ENCODE measurements at places on chromosomes 3 and 15.

GRCh38 chr15:29568840-29569532, 253.3 kb downstream of the TJP1 start:
- no peak for DNase-seq

DNA sequence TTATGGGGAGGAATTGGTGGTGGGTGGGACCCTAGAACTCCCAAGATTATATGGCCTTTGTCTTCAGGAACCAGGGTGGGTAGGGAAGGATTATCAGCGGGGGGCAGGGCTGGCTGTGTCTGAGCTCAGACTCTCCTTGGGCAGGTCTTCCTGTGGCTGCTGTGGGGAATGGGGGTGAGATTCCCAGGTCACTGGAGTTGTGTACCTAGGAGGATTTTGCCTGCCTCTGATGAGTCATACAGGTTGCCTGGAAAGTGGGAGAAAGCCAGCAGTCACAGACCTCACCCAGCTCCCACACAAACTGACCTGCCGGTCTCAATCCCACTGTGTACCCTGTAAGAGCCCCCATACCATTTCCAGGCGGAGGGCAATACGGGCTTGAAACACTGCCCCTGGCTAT, 209.9 kb upstream of the CNTN3 start:
- no peak for DNase-seq

GRCh38 chr3:14867936-14868570, 49.3 kb downstream of the FGD5 start:
- DNase-seq: no peak

DNA sequence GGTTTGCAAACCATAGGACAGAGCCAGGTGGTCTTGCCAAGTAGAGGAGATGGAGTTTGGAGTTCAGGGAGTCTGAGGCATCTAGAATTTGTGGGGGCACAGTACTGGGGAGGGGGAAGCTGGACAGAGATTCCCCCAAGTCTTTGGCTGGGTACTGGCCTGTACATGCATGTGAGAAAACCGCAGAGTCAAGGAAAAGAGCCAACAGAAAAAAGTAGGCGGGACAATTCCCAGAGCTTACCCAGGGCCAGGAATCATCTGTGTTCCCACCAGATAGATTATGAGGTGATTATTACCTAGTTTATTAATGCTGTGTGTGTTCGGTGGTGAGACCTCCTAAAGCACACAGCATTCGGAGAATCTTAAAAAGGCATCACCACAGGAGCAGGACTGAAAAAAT, 11.3 kb downstream of the LYSMD4 start:
- DNase-seq: no peak

DNA sequence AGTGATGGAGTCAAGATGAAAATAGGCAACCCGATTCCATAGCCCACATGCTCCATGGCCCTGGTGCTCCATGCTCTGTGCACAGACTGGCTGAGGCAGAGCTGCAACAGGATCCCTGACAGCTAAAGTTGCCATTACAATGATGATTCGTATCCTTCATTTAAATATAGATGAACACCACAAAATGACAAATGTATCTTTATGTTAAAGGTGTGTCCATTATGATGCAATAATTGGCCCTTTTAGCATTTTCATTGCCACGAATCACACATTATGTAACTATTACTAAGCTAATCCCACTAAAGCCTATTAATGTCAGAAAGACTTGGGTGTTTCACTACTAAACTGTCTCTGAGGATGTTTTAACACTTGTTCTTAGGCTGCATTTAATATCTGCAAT, 270.2 kb upstream of the THBS1 start:
- DNase-seq: no peak

DNA sequence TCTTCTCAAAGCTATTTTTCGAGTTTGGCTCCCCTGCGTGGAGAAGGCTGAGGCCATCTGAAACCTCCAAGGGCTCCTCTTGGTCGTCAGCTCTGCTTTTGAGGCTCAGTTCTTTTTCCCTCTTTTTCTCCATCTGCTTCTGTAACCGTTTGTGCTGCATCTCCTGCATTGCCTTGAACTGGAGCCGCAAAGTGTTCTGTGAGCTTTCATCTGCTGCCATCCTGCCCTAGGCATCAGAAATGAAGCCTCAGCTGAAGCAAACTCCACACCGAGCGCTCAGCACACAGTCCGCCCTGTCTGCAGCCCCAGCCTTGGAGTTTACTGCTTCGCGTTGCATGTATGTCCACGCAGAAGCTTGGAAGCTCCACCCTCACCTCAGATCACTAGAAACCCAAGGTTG, 14.9 kb downstream of the CCDC13 start:
- no peak for DNase-seq

GRCh38 chr3:109384164-109384563, 46.8 kb upstream of the DPPA4 start:
- DNase-seq: no peak

DNA sequence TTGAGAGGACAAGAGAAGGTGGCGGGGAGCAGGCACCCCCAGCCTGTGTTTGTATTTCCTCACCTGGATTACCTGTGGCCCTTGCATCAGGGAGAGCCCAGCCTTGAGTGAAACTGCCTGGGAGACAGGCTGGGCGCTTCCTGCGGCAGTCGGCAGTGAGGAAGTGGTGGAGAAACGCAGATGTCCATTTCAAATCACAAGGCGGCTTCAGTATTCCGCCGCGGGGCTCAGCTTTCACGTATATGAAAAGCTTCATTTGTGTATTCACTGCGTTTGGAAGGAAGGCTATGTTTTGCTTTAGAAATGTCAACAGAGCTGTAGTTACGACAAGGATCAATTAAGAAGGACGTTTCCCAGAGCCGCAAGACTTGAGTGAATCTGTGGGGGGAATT, 167.4 kb upstream of the CTDSPL start:
- no peak for DNase-seq

GRCh38 chr15:67510597-67511190, 10.2 kb upstream of the C15orf61 start:
- DNase-seq: no peak

- DNase-seq: no peak
Measured at GRCh38 chr3:124966521-124967445, 32.2 kb upstream of the MUC13 start.

DNA sequence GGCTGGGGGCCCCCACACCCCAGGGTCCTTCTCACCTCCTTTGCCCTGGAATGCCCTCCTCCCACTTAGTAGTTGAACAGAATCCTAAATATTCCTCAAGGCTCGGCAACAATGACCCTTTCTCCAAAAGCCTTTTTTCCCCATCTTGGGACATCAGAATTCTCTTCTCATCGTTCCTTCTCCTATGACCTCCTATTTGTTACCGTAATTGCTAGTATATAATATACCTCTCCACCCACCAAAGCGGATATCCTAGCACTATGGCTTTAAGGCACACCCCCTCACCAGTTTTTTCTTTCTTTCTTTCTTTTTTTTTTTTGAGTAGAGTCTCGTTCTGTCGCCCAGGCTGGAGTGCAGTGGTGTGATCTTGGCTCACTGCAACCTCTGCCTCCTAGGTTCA, 16.8 kb downstream of the HDAC11 start:
- no peak for DNase-seq

DNA sequence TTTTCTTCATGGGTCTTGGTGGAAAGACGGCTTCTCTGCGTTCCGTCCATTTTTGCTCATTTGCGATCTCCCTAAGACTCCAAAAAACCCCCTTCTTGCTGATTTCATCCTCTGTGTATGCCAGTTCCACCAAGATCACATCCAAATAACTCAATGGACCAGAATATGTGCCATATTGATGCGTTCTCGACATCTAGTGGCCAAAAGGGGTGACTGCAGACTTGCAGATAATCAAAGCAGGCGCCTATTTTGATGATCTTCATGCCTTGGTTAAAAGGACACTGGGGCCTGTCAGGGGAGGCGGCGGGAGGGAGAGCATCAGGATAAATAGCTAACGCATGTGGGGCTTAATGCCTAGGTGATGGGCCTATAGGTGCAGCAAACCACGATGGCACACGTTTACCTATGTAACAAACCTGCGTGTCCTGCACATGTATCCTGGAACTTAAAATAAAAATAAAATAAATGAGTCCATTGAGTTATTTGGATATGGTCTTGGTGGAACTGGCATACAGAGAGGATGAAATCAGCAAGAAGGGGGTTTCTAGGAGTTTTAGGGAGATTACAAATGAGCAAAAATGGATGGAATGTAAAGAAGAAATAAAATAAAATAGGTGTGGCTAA, 104.2 kb upstream of the RAD18 start:
- no peak for DNase-seq

GRCh38 chr3:141972399-141972798, 96.0 kb downstream of the ATP1B3 start:
- DNase-seq: no peak

- no peak for DNase-seq
Measured at GRCh38 chr3:140035871-140036270, 100.9 kb downstream of the CLSTN2 start.

DNA sequence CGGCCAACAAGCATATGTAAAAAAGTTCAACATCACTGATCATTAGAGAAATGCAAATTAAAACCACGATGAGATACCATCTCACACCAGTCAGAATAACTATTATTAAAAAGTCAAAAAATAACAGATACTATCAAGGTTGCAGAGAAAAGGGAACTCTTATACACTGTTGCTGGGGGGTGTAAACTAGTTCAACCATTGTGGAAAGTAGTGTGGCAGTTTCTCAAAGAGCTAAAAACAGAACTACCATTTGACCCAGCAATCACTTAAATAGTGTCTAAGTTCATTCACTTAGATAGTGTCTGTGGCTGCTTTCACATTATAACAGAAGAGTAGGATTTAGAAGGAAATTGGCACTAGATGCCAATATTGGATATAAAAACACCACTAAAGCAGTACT, 49.7 kb downstream of the CGGBP1 start:
- DNase-seq: no peak

GRCh38 chr3:111936191-111936841, 42.5 kb upstream of the ABHD10 start:
- DNase-seq: no peak

DNA sequence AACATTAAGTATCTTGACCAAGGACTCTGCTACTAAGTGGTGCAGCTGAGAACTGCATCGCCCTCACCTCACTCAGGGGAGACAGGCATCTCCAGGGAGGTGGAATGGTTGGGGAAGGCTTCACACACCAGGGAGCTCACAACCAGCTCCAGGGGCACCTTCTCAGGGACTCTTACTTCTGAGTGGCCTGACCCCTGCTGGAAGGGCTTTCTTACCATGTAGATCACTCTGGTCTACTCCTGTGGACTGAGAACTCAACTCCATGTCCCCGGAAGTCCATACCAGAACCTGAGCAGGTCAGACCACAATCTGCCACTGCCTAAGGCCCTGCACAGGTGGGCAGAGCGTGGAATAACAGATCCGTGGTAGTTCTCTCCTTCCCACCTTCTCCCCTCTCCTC, 140.5 kb downstream of the TLE3 start:
- DNase-seq: no peak

DNA sequence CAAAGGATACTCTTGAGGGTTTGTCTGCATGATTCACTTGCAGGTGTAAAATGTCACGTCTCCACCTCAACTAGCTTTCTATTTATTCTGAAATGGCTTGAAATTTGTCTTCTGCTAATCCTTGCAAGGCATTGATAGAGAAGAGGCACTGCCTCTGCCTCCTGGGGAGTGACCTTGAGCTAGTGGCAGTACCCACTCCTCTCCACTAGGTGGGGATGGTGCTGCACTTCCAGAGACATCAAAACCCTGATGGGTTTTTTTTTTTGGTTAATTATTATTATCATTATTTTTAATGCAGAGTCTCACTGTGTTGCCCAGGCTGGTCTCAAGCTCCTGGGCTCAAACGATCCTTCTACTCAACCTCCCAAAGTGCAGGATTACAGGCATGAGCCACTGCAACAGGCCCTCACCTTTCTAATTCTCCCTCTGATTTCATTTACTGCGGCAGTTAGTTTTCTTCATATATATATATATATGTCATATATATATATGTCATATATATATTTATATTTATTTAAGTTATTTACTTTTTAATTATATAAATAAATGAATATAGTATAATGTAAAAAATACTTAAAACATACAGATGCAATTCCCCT, 117.6 kb upstream of the EIF1B start:
- peak; percentile 59 for DNase-seq

- DNase-seq: no peak
Measured at GRCh38 chr3:137990427-137990826, 19.5 kb upstream of the CLDN18 start.

- no peak for DNase-seq
Measured at GRCh38 chr3:45665101-45665572, 24.1 kb upstream of the SACM1L start.

GRCh38 chr3:47163169-47164006, 525 bp downstream of the SETD2 start:
- peak; percentile 37 for DNase-seq

GRCh38 chr3:133237380-133237779, 162.5 kb upstream of the BFSP2 start:
- no peak for DNase-seq

GRCh38 chr3:48694610-48695392, 9.1 kb upstream of the NCKIPSD start:
- no peak for DNase-seq

DNA sequence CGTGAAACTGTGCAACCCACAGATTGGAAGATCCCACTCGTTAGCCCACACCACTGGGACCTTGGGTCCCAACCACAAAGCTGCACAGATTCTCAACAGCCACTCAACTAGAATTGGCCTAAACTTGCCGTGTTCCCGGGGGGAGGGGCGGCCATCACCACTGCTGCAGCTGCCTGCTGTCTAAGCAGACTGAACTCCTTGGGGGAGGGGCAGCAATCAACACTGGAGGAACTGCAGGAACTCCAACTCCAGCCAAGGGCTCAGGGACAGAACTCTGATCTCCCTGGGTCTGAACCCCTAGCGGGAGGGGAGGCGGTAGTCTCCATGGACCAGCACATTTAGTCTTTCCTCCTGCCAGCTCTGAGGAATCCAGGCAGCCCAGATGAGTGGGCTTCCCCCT, 205.9 kb downstream of the RSL24D1 start:
- no peak for DNase-seq

- DNase-seq: no peak
Measured at GRCh38 chr3:58333206-58334012, 717 bp downstream of the PXK start.

DNA sequence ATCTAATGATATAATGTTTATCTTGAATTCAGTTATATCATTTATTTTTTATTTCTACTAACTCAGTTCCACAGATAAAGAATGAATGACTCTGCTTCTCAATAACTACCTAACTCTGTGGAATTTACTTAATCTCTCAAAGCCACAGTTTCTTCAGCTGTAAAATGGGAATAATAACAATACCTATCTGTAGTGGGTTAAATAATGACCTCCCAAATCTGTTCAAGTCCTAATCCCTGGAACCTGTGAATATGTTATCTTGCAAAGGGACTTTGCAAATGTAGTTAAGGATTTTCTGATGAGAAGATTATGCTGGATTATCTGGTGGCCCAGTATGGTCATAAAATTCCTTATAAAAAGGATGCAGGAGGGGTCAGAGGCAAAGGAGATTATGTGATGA, 61.7 kb downstream of the THRB start:
- no peak for DNase-seq

- DNase-seq: no peak
Measured at GRCh38 chr15:85350395-85350794, 30.0 kb upstream of the AKAP13 start.

GRCh38 chr15:41483519-41483918, 10.2 kb upstream of the ITPKA start:
- DNase-seq: no peak

Data from progenitor cell of endocrine pancreas (in vitro differentiated cells).